ENCODE measurements at places on chromosomes 5 and 9.

GRCh38 chr9:11340654-11341053 is 727.9 kb upstream of the PTPRD start:
- DNase-seq, result no peak

DNA sequence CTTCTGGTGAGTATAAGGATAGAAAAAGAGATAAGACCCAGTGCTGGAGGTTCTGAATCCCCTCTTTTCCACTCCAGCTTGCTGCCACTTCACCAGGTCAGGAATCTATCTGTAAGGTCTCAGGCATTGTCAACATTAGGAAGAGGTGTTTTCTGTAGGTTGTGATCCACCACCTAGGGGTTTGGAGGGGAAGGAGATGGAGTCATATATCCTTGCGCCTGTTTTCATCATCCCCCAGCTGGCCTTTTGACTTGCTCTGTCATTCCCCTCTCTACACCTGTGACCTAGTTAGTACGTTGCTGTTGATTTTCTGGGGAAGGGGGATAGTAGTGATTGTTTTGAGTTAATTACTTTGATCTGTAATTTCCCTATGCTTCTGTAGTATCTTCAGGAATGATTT is 20.5 kb downstream of the SPINK5 start:
- no peak for DNase-seq

- peak; percentile 61 for DNase-seq
Observed at GRCh38 chr9:76603448-76603895, 144.5 kb downstream of the GCNT1 start.

DNA sequence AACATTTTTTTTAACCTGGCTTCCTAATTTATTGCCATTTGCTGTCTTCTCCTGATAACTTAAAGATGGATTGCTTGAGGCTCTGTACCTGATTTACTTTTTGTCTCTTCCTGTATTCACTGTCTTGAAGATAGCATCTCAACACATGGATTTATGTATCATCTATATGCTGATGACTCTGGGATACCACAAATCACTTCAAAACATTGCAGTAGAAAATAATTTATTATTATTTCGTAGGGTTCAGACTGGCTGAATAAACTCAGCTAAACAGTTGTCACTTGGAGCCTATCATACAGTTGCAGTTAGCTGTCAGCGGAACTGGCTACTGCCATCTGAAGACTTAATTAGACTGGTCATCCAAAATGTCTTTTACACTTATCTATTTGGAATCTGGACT is 1025.2 kb upstream of the CDH18 start:
- no peak for DNase-seq

GRCh38 chr5:77843570-77844372 is 67.6 kb upstream of the TBCA start:
- DNase-seq, result no peak

DNA sequence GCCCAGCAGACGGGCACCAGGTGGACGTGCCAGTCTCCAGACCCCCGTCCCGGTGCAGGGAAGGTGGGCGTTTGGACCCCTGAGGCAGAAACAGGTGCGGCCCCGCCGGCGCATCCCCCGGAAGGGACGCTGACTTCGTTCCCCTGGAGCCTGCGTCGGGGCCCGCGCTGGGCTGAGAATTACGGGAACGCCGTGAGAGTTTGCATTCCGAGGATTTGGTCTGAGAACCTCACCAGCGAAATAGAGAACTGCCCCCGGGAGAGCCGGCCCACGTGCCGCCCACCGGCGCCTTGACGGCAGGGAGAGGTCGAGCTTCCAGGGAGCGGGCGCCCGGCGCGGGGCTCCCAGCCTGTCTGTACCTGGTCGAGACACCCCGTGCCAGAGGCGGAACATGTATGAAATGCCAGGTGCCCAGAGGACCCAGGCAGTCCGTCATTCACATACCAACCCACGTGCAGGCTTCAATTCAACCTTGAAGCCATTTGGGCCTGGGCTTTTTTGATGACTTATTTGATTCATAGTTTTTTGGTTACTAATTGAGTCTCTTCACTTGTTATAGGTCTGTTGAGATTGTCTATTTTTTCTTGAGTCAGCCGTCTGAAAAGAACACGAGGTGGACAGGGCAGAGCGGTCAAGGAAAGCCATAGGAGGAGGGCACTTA is 877 bp upstream of the CAMSAP1 start:
- no peak for DNase-seq

GRCh38 chr5:156825688-156826087 is 24.4 kb upstream of the PPP1R2B start:
- no peak for DNase-seq

DNA sequence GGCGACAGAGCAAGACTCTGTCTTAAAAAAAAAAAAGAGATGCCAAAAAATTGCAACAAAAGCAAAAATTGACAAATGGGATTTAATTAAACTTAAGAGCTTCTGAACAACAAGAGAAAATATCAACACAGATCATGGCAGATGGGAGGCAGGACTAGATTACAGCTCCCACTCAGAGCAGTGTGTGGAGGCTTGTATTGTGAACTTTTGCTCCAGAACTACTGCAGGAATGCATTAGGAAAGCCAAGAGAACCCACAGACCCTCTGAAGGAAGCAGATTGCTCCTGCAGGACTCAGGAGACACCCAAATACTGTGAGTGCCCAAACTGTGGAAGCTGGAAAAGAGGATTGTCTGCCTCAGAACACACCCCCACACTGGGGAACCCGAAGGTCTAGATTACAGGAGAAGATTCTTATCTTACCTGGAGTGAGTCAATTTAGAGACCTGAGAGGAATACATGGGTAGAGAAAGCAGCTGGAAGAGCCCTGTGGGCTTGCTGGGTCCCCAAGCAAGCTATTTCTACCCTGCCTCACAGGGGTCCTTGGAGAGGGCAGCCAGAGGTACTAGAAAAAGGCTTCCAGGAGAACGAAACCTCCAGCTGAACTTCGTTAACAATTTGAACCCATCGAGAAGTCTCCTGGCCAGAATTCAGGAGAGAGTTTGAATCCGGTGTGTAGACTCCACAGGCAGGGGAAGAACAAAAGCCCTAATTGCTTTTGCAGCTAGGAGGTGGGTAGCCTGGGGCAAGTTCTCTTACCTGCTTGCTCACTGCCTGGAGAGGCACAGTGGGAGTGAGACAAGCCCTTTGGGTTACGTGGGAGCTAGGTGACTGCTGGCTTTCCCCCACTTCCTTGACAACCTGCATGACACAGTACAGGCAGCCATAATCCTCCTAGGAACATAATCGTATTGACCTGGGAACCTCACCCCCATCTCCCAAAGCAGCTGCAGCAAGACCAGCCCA is 593.4 kb upstream of the RGMB start:
- no peak for DNase-seq

GRCh38 chr9:114450833-114451706 is 54.2 kb downstream of the WHRN start:
- DNase-seq, result no peak

DNA sequence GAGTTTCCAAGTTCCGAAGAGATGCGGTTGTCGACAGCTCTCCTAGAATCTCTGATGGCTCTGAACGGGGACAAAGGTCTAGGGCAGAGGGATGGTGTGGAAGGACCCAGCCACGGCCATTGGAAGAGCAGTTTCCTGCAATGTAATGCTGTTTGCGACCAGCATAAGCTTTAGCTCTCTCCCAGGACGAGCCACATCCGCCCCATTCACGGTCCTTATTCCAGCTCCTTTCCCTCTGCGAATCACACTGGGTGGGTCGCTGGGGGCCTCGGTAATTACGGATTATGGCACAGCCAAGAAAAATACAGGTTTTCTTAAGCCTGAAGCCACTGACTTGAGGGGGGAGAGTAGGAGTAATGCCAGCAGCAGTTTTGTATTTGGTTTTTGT is 22.7 kb downstream of the ANXA2R start:
- DNase-seq, result no peak

- DNase-seq, result no peak
Observed at GRCh38 chr5:167943343-167943742, 348.1 kb upstream of the WWC1 start.

DNA sequence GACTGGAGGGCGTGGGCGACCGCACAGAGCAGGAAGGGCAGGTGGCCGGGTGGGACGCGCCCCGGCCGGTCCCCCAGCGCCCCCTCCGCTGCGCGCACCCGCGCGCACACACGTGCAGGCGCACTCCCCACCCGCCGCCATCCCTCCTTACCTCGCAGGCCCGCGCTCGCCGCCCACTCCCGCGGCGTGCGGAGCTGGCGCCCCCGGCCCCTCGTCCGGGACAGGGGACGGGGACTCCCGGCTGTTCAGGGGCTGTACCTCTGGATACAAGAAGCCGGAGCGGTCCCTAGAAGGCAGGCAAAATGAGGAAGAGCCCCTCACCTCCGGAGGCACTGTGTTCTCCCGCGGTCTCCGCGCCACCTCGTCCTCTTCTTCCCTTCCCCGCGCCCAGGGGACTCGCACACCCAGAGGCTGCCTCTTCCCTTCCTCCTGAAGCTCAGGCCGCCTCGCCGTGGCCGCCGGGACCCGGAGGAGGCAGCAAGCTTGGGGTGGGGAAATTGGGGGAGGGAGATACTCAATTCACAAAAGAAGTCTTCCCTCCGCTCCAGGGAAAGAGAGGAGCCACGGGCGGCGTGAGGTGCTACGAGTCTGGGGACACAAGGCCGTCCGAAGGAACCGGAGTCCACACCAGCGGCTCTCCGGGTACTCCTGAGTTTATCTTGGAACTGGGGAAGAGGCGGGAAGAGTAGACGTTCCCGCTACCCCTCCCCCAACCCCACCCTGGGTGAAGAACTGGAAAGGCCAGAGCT is 1.4 kb upstream of the GABRB2 start:
- peak; percentile 69 for DNase-seq

DNA sequence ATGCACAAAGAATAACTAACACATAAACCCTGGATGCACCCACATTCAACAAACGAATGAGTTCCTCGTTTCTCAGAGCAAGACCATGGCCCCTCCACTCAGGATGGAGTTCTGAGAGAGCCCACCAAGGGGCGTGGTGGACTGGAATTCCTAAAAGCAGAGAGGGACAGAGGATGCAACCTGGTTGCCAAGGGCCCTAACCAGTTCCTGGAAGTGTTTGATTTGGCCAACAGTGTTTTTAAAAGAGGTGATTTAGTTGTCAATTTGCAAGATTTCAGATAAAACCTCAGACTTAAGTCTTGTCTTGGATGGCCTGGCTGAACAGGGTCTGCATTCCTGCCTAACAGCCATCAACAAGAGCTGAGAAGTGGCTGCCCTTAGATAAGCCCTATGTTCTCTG is 34.4 kb downstream of the GLRA1 start:
- no peak for DNase-seq

DNA sequence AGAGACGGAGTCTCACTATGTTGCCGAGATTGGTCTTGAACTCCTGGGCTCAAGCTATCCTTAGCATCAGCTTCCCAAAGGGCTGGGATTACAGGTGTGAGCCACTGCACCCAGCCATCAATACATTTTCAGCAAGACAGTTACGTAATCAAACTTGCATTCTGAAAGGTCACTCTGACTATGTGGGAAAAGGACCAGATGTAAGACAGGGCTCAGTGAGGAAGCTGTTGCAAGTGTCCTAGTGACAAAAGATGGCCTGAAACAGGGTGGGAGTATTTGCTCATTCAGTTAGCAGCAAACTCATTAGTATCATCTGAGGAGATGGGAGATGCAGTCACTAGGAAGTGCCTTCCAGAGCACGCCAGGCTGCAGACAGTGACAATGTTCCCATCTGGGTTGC is 16.9 kb downstream of the MED27 start:
- DNase-seq, result no peak

GRCh38 chr9:38065369-38066075 is 3.5 kb downstream of the SHB start:
- no peak for DNase-seq

- DNase-seq, result peak; percentile 32
Observed at GRCh38 chr9:119221276-119221675, 148.0 kb downstream of the BRINP1 start.

DNA sequence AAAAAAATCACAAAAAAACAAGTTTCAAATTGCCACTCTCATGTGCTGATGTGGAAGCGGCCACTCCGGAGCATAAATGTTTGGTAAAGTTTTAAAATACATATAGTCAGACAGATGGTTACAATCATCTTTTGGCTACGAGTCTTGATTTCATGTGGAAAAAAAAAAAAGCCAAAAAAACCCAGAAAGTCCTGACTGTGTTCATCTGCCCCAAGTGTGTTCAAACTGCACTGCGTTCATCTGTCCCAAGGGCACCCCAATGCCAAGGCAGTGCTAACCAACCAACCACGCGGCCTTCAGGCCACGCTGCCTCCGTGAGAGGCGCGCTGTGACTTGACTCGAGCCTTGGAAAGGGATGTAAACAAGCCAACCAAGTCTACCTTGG is 127.1 kb downstream of the MYO10 start:
- no peak for DNase-seq

DNA sequence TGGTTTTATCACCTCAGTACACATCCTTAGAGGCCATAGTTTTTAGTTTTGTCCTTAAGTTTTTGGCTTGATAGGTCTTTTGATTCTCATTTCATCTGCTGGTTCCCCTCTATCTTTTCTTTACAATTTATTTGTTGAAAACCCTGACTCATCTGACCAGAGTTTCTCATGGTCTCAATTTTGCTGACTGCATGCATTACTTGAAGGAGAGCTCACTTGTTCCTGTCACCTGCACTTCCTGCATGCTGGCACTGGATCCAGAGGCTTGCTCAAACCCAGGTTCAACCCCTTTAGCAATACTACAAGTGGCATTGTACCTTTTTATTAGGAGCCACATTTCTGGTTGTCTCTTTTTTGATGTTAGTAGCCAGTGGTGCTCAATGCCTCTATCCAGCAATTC is 26.7 kb downstream of the FBXO10 start:
- DNase-seq, result no peak

GRCh38 chr5:7586480-7586879 is 190.5 kb downstream of the ADCY2 start:
- no peak for DNase-seq

- DNase-seq, result no peak
Observed at GRCh38 chr9:136714893-136715274, 2.5 kb downstream of the DIPK1B start.

- no peak for DNase-seq
Observed at GRCh38 chr5:77994943-77995342, 218.8 kb upstream of the TBCA start.

All from cerebellum (tissue), 4 donors.